ENCODE measurements at places on chromosomes 4 and X.
A peak's percentile ranks its signal among the peaks of the same experiment; 100 is the strongest.

DNA sequence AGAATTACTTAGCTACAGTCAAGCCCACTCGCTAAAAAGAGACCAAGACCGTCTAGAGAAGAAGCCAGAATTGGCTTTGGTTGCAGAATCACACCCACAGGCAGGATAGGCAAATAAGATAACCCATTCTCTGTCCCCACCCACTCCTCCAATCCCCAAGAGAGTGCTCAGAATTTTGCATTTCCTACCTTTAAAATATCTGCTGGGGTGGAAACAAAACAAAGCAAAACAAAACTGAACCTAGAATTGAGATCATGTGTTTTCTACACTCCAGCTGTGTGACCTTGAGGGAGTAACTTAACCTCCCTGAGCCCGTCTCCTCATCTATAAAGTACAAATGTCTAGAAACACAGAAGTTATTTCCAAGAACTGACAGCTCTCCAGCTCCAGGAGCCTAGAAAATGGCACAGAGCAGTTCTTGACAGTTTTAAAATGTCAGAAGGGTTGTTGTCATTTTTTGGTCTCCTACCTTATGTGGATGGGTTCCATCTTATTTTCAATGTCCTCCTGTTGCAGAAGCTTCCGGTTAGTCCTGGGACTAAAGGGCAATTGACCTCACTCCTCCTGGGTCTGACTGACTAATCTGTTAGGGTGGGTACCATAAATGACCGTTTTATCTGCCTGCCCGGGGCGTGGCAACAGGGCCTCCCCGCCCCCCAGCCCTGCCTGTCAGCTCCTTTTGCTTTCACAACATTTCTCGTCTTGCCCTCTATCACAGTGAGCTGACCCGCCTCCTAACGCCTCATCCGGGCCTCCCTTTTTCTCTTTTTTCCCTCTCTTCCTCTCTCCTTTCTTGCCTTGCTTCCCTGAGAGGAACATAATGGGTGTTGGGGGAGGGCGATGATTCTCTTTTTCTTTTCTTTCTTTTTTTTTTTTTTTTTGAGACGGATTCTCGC lies 114.0 kb downstream of the RBM47 start:
- peak; percentile 59 for DNase-seq

GRCh38 chrX:30735839-30736238 lies 82.6 kb downstream of the GK start:
- DNase-seq: peak; percentile 44

DNA sequence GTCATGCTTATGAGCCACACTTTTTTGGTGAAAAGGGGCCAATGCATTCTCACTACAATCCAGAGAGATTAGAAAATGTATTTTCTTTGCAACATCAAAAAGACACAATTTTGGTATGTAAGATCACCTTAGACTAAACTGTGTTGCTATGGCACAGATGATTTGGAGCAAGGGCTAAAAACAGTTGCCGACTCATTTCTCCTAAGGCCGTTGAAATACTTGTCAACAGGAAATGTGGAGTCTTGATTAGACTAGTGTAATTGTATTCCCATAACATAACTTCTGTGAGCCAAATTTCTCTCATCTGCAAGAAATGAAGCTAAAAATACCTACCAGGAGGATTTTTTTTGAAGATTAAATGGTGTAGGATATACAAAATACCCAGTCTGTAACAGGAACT lies 2547.7 kb downstream of the ARAP2 start:
- DNase-seq: no peak

GRCh38 chr4:101156619-101157310 lies 190.6 kb downstream of the PPP3CA start:
- no peak for DNase-seq

DNA sequence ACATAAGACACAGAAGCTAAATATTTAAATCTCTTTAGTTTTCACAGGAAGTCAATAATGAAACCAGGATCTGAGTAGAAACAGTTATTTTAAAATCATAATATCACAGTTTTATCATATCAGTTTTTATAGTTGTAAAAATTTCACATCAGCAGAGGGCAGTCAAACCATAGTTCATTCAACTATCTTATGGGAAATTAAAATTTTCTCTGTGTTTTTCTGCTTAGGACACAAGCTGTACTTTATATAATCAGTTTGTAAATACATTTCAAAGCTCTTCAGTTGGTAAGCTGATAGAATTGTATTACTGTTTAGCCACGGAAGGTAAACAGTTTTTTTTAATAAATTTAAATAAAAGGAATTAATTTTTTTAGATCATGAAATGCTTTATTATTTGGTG lies 204.8 kb upstream of the NUDT6 start:
- no peak for DNase-seq

- no peak for DNase-seq
Observed at GRCh38 chr4:138562544-138562991, 320.4 kb upstream of the SLC7A11 start.

GRCh38 chr4:24197955-24198354 lies 308.1 kb upstream of the PPARGC1A start:
- DNase-seq: no peak

DNA sequence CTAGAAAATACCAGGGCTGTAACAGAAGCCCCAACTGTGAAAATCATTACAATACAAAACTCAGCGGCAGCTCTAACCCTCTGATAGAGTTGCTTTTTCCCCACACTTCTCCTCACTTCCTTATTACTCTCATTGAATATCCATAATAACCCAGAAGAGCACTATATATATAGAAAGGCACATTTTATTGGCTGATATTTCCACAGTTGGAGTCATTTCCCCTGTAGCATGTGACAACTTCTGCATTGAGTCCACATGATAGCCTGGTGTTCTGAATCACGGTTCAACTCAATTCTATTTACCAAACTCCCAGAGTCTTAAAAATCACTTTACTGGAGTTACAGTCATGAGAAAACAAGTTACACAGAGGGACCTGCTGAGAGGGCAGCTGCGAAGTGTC lies 46.6 kb upstream of the NWD2 start:
- DNase-seq: no peak

- DNase-seq: no peak
Observed at GRCh38 chrX:113892401-113892800, 691.5 kb upstream of the HTR2C start.

DNA sequence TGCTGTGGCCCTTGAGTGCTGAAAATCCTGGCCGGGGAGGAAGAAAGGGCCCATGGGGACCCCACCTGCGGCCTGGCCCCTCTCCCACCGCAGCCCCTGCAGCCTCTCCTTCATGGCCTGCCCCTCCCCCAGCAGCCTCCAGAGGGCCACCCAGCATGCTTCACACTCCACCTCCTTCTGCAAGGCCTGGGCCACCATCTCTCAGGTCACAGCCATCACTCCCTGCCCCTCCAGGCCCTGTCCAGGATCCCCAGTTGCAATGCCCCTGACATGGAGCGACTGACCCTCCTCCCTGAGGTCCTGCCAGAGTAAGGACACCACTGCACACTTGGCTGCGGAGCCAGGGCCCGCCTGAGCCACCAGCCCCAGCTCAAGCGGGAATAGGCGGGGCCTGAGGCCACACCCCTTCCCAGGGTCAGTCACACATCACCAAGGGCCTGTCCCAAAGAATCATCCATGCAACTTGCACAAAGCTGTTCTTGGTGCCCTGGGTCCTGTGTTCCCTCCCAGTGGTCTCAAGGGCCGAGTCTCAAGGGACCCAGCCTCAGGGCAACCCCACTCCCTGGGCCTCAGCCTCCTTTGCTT lies 32.9 kb downstream of the CCNQ start:
- no peak for DNase-seq

DNA sequence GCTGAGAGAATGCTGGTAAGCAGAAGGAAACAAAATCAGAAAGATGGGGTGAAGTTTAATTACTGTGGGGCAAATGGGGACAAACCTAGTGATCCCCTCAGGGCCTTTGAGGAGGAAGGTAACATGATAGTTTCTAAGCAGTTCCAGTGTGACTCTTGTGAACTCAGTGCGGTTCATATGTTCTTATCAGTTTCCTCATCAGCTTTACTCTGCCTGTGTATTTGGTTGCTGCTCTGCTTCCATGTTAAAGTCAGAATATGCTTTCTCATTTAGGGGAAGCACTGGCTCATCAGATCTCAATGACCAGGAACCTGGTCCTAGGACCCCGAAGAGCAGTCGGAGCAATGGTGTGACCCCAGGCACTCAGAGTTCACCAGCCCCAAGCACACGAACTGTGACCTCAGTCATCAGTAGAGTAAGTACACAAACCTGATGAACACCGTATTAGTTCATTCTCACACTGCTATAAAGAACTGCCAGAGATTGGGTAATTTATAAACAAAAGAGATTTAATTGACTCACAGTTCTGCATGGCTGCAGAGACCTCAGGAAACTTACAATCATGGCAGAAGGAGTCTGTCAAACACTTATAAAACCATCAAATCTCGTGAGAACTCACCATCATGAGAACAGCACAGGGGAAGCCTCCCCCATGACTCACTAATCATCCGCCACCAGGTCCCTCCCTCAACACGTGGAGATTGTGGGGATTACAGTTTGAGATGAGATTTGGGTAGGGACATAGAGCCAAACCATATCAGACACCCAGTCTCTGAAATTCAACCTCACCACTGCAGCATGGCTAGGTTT lies 83.0 kb downstream of the SYTL5 start:
- no peak for DNase-seq

DNA sequence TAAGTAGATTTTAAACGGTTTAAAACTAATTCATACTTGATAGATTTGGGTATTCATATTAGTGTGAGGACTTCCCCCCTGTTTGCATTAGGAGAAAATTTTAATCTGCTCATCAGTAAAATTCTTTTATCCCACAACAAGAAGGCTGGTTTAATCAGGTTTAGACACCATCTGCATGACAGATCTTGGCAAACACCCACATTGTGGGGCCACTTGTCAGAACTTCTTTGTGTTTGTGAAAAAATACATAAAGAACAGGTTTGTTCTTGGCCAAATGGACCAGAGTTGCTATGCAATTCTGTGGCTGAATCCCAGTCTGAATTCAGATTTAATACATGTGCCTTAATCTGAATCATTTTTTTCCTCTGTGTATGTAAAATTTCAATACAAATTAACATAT lies 121.1 kb downstream of the REPS2 start:
- DNase-seq: no peak

DNA sequence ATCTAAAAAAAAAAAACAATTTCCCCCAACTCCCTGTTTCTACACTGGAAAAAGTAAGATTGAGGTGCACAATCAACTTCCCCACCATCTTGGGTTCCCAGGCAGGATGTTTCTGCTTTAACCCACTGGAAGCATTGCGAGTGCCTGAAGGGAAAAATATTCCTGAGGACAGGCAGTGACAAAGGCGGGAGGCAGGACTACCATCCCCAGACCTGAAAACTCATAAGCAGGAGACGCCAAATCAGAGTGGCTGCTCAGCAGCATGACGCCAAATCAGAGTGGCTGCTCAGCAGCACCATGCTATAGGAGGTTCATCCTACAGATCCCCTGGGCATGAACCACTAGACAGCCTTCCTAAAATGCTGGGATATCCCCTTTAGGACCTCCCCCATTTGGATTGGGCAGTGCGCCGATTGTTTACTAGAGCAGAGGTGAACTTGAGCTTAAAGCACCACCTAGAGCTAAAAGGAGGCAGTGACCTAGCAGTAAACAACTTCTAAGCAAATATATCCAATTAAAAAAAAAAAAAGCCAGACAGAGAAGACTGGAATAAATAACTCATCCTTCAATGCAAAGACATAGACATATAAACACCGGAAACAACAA lies 35.0 kb upstream of the GK start:
- DNase-seq: no peak

DNA sequence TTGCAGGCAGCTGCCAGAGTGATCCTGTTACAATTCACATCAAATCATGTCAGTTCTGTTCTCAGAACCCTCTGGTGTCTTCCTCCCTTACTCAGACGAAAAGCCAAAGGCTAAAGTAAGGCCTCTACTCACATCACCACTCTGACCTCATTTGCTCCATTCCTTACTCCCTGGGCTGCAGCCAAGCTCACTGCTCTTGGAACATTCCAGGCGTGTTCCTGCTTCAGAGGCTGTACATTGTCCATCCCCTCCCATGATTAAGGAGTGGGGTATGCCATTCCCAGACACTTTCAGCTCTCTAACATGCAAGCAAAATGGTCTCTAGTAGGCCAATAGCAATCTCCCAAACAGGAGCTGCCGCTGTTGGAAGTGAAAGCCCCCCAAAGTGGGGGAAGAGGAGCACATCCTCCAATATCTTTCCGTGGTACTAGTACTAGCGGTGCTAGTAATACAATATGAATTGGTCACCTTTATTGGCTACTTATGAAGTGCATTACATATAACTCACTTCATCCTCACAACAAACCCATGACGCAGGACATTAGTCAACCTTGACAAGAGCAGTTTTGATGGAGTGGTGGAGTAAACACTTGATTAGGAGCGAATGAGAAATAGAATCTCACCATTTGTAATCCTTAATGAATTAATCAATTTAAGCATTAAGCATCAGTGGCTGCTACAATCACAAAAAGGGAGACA lies 15.0 kb downstream of the GAB3 start:
- peak; percentile 34 for DNase-seq

DNA sequence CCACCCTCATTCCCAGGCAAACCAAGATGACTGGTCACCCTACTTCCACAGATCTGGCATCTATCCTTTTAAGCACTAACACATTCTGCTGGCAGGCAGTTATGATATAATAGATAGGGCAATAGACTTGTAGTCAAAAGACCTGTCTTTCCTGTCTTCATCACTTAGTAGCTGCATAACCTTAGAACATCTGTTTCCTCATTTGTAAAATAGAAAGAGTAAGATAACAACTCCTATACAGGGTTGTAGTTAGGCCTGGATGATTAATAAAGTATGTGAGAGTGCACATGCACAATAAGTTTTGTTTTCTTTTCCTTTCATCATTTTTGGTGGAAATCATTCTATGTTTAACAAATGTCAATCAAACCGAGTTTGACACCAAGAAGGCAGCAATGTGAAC lies 72.1 kb downstream of the GPR82 start:
- DNase-seq: no peak

DNA sequence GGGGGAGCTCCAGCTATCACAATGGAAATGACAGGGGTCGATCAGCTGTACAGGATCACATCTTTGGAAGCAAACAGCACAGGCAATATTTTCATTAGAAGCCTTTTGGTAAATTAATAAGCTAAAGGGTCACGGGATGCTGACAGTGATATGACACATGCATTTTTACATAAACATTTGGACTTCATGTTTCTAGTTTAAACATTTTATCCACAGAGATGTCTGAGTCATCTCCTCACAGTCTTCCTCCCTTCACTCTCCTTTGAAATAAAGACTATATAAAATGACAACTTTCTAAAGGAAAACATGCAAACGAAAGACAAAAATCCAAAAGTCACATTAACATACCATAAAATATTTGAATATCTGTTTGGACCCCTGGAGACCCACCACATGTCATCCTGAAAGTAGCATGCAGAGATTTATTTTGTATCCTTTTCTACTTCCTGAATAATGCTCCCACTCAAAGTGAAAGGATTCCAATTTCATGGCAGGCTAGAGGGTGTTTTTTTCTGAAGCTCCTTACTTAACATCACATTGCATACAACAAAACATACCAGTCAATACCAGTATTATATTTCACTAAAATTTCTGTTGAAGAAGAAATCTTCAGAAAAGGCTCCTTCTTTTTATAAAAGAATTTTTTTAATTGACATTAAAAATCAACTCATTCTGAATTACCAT lies 200.1 kb upstream of the PPARGC1A start:
- DNase-seq: no peak

- DNase-seq: no peak
Observed at GRCh38 chr4:108224611-108225053, 55.9 kb upstream of the LEF1 start.

- DNase-seq: peak; percentile 68
Observed at GRCh38 chr4:1644891-1645657, 39.0 kb downstream of the FAM53A start.

All from mucosa of gallbladder (tissue), 1 donor.